ENCODE measurements at places on chromosomes 7 and 10.

GRCh38 chr10:112005044-112005443, 178.5 kb downstream of the GPAM start:
- DNase-seq = no peak

DNA sequence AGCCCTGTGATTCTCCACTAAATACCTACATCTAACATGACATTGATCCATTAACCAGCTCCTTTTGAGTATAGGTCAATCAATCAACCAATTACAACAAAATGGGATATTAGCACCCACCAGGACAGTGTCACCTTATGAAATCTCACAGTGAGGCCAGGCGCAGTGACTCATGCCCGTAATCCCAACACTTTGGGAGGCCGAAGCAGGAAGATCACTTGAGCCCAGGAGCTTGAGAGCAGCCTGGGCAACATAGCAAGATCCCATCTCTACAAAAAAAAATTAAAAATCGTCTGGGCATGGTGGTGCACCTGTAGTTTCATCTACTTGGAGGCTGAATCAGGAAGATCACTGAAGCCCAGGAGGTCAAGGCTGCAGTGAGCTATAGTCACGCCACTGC, 28.5 kb downstream of the SRRM3 start:
- no peak for DNase-seq

DNA sequence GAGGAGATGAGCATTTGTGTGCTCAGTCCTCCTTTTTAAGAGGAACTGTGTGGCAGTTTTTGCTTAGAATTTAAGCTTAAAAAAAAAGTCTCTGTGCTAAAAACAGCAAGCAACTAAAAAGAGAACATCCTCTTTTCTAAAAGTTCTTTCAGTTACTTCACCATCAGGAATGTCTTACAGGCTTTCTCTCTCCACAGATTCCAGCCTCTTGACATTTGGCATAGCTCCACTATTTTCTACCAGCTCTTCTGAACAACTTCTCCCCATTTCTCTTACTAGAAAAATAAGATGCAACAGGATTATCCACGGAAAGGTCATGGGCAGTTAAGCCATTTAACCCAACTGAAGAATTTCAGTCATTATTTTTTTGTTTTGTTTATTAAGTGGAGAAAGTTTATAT, 13.2 kb downstream of the PCLO start:
- DNase-seq = no peak

DNA sequence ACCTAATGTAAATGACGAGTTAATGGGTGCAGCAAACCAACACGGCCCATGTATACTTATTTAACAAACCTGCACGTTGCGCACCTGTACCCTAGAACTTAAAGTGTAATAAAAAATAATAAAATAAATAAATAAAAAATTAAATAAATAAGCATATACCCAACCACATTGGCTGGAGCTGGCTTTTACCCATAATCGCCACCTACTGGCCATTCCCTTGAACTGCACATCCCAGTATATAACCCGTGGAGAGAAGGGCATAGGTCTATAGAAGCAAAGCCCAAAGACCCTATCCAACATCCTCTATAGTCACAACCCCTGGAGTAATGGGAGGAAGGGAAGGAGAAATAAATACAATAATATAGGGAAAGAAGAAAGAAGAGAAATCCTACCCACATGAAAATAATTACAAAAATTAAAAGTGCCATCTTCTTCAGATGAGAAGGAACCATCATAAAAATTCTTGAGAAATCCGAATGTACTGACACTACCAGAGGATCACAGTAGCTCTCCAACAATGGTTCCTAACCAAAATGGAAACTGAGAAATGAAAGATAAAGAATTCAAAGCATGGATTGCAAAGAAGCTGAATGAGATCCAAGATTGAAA, 65.6 kb downstream of the TWIST1 start:
- no peak for DNase-seq

DNA sequence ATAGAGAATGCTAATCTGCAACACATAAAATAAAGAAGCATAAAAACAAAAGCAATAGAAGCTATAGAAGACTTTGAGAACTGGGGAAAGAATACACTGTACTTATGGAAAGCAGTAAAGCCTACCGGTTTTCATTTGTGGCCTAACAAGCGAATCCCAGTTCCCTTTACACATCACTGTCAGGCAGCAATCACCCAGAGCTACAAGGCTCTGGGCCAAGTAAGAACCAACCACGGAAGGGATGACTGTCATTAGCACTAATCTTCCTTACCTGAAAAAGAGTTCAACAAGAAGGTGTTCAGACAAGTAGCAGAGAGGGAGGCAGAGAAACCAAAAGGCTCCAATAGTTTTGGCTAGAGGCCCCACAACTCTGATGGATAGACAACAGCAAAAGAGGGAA, 15.0 kb downstream of the CCDC6 start:
- DNase-seq = no peak

DNA sequence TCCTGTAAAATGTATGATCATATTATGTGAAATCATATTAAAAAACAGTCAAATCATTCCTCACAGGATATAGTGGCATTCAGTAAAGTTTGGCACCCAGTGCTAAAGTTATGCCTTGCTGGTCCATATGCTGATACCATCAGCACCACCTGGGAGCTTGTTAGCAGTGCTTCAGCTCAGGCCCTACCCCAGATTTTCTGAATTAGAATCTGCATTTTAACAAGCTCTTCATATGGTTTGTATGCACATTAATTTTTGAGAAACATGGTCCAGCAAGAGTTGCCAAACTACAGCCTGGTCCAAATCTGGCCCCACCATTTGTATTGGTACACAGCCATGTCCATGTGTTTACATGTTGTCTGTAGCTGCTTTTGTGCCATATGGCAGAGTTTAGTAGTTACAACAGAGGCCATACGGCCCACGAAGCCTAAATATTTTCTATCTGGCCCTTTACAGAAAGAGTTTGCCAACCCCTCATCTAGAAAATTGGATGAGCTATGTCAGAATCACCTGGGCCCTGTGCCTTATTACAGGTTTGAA, 30.1 kb downstream of the RAB18 start:
- no peak for DNase-seq

DNA sequence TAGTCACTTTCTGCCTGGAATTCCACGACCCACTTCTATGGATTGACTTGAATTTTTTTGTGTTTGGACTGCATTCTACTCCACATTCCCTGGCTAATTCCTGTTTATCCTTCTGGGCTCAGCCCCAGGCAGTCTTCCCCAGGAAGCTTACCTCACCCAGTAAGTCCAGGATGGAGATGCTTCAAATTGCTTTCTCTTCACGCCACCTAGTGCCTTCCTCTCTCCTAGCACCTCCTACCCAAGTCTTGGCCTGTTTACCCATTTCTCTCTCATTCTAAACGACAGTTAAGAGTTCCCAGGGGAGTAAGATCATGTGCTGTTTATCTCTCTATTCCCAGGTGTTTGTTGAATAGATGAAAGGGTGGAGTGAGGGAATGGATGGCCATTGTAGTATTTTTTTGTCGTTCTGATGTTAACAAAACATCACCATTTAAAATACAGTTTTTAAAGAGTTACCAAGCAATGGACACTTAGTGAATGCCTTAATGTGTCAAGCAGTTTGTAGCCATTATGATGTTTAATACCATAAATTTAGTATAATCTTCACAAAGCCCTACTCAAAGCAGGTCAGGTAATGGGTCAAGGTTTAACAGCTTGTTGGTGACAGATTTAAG, 45.5 kb upstream of the TARP start:
- no peak for DNase-seq

DNA sequence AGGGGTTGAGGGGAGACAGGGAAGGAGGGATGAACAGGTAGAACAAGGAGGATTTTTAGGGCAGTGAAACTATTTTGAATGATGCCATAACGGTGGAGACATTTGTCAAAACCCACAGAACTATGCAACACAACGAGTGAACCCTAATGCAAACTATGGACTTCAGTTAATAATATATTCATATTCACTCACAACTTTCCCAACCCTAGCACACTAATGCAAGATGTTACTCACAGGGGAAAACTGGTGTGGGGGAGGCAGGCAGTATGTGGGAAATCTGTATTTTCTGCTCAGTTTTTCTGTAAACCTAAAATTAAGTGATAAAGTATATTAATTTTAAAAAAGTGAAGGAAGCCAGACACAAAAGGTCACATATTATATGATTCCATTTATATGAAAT, 17.3 kb downstream of the GNA12 start:
- no peak for DNase-seq

- DNase-seq = no peak
Observed at GRCh38 chr7:139714163-139714901, 63.5 kb downstream of the HIPK2 start.

DNA sequence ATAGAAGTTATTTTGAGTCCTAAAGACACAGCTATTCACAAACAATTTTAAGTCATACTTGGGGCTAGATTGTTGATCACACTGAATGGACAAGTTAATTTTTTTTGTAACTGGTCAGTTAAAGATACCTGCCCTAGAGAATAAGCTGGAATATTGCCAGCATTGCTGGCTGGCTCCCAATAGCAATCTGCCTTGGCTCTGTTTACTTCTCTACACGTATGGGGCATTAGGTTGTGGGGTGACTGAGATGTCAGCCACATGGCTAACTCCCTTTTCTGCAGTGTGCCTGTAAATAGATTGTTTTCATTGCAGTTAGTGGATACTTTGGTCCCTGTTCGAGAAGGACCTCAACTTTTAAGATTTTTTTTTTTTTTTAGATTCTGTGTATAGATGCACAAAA, 128.2 kb downstream of the SEMA3E start:
- DNase-seq = no peak

DNA sequence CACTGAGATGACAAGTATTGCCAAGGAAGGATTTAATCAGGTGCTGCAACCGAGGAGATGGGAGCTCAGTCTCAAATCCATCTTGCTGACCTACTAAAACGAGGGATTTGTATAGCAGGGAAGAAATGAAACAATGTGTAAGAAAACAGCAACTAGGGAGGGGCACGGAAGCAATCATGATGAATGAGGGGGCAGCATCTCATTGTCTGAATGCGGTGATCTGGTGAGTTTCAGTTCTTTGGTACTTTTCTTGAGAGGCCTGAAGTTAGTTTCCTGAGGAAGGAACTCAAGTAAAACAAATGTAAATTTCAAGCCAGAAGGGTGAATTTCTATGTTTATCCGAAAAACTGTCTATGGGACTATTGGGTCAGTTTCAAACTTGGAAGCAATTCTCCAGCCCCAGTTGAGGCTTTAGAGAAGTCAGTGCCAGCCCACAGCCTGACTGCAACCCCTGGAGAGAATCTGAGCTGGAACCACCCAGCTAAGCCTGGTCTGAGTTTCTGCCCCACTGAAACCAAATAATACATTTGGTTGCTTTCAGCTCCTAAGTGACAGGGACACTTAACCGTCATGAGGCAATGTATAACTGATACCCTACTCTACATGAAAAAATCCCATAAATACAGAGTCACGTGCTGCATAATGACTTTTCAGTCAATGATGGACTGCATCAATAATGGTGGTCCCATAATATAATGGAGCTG, 45.8 kb upstream of the TNS3 start:
- no peak for DNase-seq

DNA sequence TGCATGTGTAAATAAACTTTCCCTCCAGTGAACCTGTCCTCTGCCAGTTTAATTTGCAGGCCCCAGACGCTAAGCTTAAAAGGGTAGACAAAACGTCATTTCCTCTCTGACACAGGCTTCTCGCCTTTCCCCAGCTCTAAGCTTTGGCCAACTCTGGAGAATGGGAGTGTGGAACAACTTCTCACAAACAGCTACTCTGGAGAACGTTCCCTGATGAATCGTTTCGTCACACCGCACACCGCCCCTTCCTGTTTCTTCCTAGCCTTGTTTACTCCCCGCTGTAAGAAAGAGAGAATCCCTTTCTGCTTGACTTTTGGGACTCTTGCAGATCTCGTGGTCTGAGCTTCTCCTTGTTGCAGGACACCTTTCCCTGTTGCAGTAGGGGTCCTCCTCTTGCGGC, 564.2 kb downstream of the TCERG1L start:
- DNase-seq = no peak

- no peak for DNase-seq
Observed at GRCh38 chr10:96271016-96271815, at the start of gene BLNK. TSS of gene BLNK (minus strand) at chr10:96271569. CDS start at chr10:96271398, 171 bp downstream.

DNA sequence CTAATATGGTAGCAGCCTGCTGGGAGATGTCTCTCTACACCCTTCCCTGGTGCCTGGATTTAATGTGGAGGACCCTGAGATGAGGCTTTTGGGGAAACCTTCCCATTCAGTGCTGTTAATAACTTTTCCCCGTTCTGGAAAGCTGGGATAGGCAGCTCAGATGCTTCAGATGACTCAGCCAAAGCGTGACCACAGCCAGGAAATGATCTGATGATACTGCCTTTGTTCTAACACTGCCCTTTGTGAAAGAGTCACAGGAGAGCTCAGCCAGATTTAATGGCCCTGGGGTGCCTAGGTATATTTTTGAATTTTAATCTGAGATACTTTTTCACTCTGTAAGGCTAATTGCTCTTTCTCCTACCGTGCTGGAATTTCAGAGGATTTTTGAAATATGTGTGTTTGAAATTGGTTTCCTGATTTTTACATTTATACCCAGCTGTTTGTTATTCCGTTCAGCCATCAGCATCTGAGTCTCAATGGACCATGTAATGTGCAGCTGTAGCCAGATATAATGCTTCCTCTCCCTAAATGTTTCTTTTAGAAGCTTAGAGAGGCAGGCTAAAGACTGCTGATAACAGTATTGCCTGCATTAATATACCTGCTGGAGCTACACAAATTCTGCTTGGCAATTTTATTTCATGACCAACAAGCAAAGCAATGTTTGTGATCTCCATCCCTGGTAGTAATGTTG, 17.8 kb downstream of the CELF2 start:
- no peak for DNase-seq

- DNase-seq = no peak
Observed at GRCh38 chr10:3757638-3758490, 27.1 kb downstream of the KLF6 start.

DNA sequence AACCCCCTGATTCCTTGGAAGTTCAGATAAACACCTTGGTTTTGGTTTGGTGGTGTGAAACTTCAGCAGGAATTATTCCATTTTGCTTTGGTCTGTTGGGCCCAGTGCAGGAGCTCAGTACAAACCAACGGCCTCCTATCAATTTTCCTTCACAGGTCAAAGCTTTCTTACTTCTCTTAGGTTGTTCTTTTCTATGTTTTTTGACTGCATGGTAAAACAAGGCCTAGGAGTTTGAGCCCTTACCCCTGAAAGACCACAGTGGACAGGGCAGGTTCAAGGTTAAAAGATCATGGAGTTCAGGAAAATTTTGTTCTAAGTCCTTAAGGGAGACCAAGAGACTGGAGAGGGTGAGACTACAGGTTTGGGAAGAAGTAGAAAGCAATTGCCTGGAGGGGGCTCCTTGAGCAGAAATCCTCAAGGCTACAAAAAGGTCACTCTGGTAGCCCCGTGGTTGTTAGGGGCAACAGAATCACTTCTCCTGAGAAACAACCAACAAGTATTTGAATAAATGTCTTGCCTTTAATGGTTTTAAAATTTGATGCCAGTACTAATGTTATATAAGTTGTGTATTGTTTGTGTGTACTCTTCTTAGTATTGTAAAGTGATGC, 40.9 kb upstream of the FHIP2A start:
- DNase-seq = no peak

DNA sequence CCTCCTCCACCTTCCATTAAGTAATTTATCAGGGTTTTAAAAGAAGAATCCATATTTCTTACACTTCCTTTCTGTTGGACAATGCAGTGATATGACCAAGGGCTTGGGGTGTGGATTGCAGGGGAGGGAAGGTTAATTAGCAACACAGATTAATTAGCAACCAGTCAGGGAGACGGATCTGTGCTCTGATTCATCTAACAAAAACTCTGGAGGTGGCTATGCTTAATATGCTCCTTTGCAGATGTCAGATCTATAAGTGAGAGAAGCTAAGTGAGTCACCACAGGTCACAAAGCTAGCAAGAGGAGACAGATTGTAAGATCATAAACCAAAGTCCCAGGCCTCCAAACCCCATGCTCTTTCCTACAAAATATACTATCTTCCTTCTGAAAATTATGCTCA, 178.8 kb upstream of the ITGB1 start:
- DNase-seq = no peak

Data from stimulated activated CD8-positive, alpha-beta memory T cell treated with anti-CD3 and anti-CD28 coated beads, Interleukin-7, amount 100 ng/mL, for 1 hour (primary cell).